Stimulated activated CD8-positive, alpha-beta memory T cell treated with anti-CD3 and anti-CD28 coated beads, Interleukin-7, amount 100 ng/mL, for 1 hour (primary cell): ENCODE measurements at places on chromosomes 13 and 19.

GRCh38 chr13:29704648-29705047, 109.2 kb upstream of the SLC7A1 start:
- DNase-seq: no peak

GRCh38 chr13:103471896-103472295, 405.7 kb upstream of the SLC10A2 start:
- DNase-seq: no peak

DNA sequence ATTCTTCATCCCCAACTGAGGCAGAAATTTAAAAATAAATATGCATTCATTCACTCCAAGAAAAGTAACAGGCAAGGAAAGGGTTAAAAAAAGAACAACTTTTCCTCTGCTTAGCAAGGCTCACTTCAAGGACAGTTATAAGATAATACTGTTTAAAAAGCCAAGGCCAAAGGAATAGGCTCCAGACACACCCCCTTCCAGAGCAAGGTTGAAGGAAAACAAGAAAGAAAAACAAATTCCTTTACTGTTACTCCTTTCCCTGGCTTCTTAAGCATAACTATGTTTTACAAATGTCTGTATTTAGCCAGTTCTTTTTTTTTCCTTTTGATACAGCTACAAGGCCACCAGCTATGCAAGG, 8.5 kb downstream of the SIGLEC11 start:
- DNase-seq: no peak

GRCh38 chr19:14015524-14016035, 9.5 kb upstream of the RFX1 start:
- no peak for DNase-seq
